ENCODE measurements at places on chromosomes 5 and 9.

DNA sequence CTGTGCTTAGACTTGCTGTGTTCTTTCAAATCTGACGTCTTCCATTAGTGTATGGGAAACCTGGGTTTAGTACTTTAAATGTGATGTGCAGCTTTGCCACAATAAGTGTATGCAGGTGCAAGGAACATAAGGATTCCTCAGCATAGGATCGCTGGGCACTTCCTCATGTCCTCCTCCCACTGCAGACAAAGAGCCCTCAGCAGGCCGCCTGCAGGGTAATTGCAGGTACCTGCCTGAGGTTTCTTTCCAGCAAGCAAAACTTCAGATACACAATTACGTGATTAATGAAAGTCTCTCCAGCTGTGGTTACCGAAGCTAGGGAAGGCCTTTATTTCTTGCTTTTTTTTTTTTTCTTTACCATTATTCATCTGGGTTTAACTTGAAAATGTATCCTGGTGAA is 233.1 kb downstream of the RFK start:
- DNase-seq, result no peak

DNA sequence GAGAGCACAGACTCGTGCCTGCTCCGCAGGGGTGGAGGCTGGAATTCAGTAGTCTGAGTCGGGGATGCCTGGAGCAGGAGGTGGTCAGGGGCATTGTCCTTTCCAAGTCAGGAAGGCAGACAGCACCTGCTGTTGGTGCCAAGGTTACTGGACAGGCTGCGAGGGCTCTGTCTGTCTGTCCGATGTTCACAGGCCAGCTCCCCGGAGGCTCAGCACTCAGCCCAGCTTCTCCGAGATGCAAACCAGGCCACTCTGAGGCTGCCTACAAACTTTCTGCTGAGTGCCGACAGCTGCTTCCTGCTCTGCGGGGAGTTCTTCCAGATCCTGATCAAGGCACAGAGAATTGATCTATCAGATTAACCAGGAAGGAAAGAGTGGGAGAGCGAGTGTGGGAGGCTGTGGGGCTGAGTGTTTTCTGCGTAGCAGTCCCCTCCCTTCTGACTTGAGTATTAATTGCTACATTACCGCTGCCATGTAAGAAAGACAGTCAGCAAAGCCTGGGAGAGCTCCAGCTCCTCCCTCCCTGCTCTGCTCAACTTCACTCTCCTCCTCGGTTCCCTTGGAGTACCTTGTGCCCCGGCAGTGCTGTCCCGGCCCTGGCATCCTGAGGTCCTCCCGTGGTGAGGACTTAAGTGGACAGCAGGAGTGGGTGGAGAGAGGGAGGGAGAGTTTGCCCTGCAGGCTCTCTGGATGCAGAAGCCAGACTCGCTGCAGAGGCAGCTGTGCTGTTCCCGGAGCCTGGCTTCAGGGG is 36.0 kb downstream of the KCNMB1 start:
- no peak for DNase-seq

DNA sequence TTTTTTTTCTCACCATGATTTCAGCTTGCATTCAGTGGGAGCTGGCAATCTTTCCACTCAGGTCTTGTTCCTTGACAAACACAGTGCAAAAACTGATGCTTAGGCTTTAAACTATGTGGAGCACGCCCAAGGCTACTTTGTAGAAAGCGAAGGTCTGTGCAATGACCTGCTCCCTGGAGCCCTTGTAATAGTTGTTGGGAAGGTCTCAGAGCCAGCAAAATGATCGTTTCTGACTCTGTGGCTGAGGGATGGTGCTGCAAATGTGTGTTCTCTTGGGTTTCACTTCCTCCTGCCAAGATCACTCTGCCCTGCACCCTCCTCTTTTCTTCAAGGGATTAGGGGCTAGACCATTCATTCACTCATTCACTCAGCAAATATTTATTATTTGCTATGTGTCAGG is 249.7 kb upstream of the MAP3K1 start:
- DNase-seq, result no peak

GRCh38 chr5:72615061-72615460 is 107.9 kb upstream of the ZNF366 start:
- no peak for DNase-seq

DNA sequence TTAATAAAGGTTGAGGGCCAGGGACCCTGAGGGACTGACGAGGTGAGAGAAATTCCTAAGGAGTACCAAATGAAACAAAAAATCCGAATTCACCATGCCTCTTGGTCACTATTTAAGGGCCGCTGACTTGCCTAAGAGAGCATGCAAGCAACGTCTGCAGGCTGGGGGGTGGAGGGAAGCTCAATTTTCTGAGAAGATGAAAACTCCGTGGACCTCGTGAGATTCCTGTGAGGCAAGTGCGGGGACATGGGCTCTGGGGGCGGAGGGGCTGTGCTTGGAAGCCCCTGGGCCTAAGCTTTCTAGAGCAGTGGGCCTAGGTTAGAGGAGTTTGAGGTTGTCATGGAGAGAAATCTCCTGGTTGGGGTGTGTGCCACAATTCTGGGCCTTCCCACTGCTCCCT is 27.5 kb downstream of the NTRK2 start:
- no peak for DNase-seq

DNA sequence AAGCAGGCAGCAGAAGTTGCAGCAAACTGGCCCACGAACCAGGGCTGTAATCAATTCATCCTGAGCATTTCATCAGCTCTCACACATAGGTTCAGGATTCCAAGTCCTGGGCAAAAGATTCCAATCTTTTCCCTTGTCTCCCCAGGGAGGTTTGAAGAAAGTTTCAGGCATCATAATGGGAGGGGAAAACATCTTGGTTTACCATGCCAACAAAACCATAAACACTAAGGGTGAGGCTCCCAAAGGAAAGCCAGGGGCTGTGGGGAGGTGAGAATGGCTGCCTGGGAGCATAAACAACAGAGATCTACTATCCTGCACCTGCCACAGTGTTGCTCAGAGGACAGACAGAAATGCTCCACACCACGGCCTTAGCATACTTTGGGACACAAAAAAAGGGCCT is 94.6 kb downstream of the SH3TC2 start:
- no peak for DNase-seq

DNA sequence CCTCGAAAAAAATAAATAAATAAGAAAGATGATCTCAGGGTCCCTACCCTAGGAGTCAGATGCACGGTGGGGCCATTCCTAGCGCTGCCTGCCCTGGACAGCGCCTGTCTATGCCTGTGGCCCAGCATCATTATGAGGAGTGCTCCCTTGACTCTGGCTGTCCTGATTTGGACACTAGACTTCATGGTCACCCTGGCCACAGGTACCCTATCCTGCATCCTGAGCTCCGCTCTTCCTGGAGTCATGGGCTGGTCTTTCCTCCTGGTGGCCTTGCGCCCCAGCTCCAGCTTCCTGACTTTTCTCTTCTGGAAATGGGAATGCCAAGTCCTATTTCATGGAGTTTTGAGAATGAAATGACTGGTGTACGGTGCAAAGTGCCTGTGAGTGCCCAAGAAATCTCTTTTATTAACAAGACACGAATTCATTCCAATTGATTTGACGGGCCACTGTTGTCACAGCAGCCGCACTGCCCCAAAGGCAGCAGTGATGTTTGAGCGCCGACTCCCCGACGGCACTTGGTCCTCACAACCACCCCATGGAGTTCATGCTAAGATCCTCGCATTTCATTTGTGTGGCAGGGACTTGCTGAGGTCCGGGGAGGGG is 564 bp upstream of the AIF1L start:
- no peak for DNase-seq

GRCh38 chr9:34927061-34927460 is 31.0 kb upstream of the PHF24 start:
- no peak for DNase-seq

GRCh38 chr9:116152390-116152789 is 1.2 kb upstream of the PAPPA start:
- peak; percentile 33 for DNase-seq

GRCh38 chr5:132800545-132800944 is 12.6 kb upstream of the SOWAHA start:
- DNase-seq, result no peak

GRCh38 chr9:99465231-99465907 is 243.3 kb downstream of the SEC61B start:
- DNase-seq, result peak; percentile 91

- no peak for DNase-seq
Measured at GRCh38 chr5:25694801-25695200, 1050.0 kb upstream of the CDH10 start.

DNA sequence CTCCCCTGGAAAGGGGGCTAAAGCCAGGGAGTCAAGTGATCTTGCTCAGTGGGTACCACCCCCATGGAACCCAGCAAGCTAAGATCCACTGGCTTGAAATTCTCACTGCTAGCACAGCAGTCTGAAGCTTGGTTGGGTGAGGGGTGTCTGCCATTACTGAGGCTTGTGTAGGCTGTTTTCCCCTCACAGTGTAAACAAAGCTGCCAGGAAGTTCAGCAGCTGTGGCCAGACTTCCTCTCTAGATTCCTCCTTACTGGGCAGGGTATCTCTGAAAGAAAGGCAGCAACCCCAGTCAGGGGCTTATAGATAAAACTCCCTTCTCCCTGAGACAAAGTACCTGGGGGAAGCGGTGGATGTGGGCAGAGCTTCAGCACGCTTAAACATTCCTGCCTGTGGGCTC is 17.1 kb upstream of the EPB41L4A start:
- no peak for DNase-seq

DNA sequence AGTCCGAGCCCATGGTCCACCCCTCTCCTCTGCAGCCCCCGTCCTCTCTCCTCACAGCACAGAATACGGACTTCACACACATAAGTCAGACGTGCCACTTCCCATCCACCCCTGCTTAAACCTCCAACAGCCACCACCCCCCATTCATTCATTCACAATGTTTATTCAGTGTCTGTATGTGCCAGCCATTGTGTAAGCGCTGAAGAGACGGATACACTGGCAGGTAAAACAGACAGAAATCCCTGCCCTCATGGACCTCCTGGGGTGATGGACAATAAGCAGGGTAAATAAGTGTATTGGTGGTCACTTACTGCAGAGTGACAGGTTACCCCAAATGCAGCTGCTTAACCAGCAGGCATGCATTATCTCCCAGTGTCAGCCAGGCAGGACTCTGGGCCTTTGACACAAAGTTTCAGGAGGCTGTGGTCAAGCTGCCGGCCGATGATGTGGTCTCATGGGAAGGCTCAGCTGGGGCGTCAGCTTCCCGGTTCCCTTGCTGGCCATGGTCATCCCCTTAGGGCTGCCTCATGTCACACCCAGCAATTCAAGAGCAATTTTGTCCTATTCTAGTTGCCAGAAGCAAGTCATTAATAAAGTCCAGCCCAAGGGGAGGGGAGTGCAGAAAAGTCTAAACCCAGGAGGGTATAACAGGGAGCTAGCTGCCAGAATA is 1.8 kb upstream of the PAXX start:
- DNase-seq, result no peak

DNA sequence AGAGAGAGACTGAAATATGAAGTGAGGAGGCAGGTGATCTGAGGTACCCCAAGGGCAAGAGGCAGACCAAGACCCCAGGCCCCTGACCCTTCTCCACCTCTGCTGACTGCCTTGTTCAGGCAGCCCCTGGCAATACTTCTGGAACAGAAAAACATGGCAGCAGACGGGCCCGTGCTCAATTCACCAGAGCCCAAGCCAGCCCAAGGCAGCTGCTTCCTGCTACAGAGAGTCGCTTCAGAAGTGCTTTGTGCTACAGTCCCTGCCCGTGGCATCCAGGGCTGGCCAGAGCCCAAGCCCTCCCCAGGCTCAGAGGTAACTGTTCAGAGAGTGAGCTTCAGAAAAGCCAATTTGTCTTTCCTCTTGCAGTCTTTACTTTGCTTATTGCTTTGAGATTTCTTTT is 151.4 kb upstream of the FSTL4 start:
- DNase-seq, result no peak

- peak; percentile 76 for DNase-seq
Measured at GRCh38 chr9:114681594-114682332, at the start of gene TEX48. Gene TEX48 (minus strand): TSS chr9:114682192. CDS start chr9:114671723, 10,469 bp downstream.

DNA sequence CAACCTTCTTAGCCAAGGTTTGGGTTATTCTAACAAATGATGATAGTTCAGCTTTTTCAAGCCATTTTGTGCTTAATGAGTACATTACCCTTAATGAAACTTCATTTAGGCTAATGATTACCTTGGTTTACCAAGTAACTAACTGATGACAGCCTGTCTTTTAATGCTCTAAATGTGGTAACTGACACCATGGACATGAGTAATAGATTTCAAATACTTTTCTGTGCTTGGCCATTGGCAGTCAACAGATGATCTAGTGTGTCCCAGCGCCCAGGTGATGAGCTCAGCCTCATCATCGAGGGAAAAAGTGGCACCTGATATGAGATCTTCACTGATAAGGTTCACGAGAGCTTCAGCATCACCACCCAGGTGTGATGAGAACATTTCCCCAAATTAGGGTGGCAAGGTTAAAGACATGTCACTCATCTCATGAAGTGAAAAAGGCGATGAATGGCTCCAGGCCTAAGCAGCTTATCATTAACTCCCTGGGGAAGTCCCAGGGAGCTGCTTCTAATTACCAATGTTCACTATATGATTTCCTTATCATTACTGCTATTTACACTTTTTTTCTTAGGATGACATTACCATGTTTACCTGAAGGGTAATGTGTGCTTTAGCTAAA is 296.0 kb downstream of the SPOCK1 start:
- DNase-seq, result no peak

- DNase-seq, result no peak
Measured at GRCh38 chr5:76162335-76162734, 79.2 kb downstream of the SV2C start.

DNA sequence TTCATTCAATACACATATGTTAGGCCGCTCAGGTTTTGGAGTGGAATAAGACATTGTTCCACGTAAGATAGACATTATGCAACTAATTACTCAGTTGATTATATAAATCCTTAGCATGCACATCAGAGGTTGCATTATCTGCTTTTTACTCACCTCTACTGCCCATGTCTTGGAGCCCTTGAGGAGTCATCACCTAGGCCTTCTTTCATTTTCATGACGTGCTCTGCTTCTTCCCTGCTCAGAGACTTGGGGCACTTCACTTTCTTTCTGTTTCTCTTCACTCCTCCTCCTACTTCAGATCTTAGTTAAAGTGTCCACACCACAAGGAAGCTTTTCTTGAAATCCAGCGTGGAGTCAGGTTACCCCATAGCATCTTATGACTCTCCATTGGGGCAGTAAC is 241.1 kb downstream of the TLR4 start:
- no peak for DNase-seq

- no peak for DNase-seq
Measured at GRCh38 chr5:145793574-145793973, 41.6 kb downstream of the PRELID2 start.

DNA sequence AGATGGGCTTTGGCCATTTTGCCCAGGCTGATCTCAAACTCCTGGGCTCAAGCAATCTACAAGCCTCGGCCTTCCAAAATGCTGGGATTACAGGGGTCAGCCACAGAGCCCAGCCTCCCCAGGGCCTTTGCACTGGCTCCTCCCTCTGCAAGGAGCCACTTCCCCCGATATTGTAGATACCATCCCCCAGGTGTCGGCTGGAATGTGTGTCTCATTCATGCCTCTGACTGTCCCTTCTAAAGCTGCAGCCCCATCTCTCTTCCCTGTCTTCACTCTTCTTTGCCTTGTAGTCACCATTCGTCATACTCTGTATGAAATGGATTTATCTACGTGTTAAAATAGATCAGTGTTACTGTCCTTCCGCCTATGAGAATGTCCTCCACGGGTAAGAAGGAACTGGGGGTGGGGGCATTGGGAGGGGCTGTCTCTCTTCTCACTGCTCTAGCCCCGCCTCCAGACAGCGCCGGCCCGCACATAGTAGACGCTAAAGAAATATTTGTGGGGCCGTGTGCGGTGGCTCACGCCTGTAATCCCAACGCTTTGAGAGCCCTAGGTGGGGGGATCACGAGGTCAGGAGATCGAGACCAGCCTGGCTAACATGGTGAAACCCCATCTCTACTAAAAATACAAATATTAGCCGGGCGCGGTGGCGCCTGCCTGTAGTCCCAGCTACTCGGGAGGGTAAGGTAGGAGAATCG is 68.5 kb downstream of the LMX1B start:
- DNase-seq, result no peak

All from NCI-H524 (cell line).